ENCODE measurements at places on chromosomes 4 and X.

GRCh38 chr4:113784497-113785250, 23.1 kb upstream of the CAMK2D start:
- DNase-seq = peak; percentile 97

- peak; percentile 15 for DNase-seq
Observed at GRCh38 chr4:155377276-155377675, 511 bp upstream of the MAP9 start.

GRCh38 chr4:86569103-86569870, 24.8 kb upstream of the PTPN13 start:
- no peak for DNase-seq

- DNase-seq = peak; percentile 70
Observed at GRCh38 chr4:111959222-111959621, 186.0 kb upstream of the FAM241A start.

DNA sequence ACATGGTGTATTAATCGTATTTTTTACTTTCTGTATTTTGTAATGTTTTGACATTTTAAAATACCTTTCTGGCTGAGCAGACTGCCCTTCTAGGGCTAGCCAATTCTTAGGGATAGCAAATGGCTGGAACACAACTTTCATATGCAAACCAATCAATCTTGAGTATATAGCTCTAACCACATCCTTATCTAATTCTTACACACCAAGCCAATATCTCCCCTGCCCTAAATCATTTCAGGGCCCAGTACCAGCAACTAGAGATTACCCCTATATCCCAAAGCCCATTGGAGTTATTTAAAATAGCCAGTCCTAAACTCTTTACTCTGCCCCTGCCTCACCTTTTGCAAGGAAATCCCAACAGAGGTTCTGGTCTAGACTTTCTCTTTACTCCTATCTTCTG, 58.3 kb downstream of the INTS12 start:
- no peak for DNase-seq

- peak; percentile 59 for DNase-seq
Observed at GRCh38 chr4:143558823-143559756, 45.6 kb downstream of the SMARCA5 start.

GRCh38 chr4:83083925-83084475, 30.5 kb downstream of the PLAC8 start:
- no peak for DNase-seq

DNA sequence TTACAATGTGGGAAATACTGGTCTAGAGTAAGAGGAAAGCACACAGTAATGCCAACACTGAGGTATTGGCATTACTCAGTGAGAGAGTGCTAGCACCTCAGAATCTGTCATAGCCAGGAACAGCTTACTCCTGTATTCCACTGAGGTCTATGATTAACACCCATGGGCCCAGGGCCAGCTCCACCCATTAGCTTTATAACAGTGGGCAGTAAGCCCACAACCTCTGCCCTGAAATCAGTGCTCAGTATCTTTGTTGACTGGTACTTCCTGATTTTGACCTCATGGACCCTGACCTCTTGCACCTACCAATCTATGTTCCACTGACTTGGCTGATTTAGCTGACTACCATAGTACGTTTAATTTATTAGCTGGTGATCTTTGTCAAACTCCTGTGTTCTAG, 56.1 kb downstream of the LANCL3 start:
- no peak for DNase-seq

DNA sequence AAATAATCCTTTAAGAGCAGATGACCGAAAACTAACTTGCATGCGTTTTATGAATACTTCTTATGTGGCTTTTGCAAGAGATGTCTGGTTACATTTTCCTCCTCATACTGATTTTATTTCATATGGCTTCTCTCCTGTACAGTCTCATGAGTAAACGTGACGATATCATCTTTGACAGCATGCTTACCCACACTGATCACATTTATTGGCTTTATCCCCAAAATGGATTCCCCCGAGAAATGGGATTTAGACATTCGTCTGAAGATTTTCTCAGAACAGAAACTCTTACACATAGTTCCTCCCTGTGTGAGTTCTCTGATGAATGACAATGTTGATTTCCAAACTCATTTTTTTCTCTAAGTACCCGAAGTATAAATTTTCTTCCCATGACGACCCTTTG, 939.7 kb upstream of the LCORL start:
- no peak for DNase-seq

DNA sequence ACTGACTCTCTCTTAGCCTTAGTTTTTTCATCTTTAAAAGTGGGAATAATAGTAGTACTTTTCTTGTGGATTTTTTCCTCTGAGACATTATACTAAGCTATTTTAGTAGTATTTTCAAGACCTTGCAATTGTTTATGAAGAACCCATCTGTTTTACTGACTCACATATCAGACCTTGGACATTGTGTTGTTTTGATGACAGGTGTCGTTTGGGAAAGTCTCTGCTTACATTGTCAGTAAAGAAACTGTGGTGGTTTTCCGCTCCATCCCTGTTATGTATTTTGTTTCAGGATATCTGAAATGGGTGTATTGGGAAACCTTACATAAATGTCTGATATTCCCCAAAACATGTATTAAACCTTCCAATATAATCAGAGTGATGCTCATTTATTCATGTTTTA, 92.2 kb downstream of the STIM2 start:
- no peak for DNase-seq

DNA sequence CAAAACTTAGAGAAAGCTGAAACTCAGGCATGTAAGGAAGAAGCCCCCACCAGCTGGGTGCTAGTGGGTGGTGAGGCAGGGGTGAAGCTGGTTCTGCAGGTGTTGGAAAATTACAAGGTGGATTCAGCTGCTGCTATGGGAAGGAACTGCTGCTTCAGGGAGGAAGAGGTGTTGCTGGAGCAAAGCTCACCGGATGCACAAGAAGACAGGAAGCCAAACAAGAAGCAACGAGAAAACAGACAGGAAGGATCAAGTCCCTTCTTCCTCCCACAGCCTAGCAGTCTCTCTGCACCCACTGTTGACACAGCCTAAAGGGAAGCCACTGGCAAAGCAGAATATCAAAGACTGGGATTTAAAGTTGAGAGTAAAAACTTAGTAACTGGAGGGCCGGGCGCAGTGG, 100.2 kb upstream of the JADE1 start:
- no peak for DNase-seq

DNA sequence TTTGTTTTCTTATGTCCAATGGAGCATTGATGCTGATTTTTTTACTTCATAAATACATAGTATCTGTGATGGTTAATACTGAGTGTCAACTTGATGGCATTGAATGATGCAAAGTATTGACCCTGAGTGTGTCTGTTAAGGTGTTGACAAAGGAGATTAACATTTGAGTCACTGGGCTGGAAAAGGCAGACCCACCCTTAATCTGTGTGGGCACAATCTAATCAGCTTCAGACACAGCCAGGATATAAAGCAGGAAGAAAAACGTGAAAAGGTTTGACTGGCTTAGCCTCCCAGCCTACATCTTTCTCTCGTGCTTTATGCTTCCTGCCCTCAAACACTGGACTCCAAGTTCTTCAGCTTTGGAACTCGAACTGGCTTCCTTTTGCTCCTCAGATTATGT, 230.6 kb upstream of the SPRY1 start:
- DNase-seq = no peak

DNA sequence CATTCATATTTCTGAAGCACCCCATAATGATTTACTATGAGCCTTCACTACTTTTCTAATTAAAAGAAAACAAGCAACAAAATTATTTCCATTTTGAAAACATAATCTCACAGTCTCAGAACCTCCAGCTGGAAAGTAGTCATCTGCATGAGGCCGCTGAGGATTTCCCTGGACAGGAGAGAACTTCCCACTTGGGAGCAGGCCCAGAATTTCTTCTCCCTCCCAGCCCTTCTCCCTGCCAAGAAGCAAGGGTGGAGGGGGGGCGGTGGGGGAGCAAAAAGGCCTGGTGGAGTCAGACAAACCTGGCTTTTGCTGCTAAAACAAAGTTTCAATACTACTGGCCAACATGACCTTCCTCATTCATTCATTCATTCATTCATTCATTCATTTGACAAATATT, 167.3 kb downstream of the PJA1 start:
- peak; percentile 30 for DNase-seq

GRCh38 chr4:147629783-147630730, 12.9 kb downstream of the TMEM184C start:
- no peak for DNase-seq

- DNase-seq = no peak
Observed at GRCh38 chr4:7278981-7279380, 86.6 kb downstream of the SORCS2 start.

DNA sequence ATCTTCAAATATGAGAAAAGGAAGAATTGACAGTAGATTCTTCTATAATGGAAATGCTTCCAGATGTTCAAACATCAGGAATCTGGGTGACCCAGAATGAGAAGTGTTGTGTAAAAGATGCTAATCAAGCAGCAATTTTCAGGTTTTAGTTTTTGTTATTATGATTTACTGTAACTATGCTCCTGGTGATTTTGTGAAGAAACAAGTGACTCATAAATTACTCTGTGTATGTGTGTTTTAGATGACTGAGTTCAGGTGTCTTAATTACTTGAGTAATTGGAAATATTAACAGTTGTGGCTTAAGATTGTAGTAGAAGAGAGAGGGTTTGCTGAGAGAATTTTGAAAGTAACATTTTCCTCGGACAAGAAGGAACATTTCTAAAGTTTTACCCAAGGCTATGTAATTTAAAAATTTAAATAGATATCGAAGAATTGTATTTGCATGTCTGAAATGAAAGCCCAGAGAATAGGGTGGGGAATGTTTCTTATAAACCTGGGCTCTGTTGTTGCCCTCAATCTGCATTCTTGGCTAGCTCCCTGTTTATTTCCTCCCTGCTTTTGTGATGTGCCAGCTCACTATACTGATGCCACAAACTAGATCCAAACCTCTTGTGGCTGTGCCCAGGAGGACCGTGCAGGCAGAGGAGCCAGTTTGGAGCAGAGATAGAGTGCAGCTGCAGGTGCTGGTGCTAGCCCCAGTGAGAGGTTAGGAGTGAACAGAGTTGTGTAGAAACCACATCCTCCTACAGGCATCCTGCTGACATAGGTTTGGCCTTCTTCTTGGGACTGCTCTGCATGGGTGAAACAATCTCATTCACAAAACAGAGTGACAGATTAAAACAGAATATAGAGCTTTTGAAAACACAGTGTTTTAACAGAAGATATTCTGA, 25.4 kb upstream of the TNIP3 start:
- DNase-seq = no peak

DNA sequence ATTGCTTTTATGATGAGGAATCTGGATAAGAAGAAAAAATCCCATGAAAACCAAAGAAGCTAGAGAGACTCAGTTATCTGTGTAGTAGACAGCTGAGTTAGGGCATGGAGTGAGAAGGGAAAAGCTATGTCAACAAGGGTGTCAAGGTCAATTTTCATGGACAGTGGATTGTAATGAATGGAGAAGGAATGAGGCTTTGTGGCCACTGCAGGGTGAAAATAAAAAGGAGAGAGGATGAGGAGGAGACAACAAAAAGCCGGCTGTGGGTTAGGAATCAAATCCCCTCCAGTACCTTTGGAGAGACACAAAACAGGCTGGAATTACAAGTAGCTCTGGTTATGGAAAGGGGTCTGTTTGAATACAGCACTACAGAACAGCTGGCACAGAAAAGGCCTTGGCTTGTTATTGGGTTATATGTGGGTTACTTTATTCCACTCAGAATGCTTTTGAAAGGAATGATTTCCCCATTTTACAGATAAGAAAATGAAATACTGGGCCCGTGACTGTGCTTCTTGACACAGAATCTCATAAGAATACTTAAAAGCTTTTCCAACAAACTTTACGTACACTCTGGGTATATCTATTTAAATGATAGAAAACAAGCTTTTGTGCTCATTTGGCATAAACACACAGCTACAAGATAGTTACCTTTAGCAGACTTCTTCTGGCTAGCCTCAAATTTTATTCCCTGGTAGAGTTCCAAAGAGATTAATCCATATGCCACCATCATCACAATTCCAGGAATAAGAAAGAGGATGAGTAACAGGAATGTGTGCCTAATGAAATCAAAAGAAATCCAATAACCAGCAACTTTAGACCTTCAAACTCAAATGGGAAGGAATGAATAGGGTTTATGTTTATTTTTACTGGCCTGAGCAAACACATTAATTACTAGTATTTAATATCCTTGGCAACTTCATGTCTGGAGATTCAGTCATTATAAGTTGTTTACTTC, 7.5 kb downstream of the CCKAR start:
- no peak for DNase-seq

GRCh38 chr4:165156906-165157305, 44.2 kb upstream of the TMEM192 start:
- DNase-seq = no peak

DNA sequence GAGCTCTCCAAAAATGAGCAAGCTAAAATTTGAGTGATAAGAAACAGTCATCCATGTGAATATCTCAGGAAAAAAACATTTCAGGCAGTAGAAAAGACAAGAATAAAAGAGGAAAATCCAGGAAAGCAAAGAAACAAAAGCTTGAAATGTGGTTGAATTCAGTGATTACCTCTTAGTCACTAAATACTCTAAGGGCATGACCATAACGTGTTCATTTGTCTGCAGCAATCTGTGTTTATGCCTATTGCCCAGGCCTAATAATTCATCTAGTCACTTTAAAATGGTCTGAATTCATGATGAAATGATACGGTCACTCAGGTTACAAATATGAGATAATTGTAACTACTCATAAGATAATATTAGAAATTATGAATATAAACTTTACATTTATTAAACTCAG, 837.9 kb downstream of the STPG2 start:
- no peak for DNase-seq

DNA sequence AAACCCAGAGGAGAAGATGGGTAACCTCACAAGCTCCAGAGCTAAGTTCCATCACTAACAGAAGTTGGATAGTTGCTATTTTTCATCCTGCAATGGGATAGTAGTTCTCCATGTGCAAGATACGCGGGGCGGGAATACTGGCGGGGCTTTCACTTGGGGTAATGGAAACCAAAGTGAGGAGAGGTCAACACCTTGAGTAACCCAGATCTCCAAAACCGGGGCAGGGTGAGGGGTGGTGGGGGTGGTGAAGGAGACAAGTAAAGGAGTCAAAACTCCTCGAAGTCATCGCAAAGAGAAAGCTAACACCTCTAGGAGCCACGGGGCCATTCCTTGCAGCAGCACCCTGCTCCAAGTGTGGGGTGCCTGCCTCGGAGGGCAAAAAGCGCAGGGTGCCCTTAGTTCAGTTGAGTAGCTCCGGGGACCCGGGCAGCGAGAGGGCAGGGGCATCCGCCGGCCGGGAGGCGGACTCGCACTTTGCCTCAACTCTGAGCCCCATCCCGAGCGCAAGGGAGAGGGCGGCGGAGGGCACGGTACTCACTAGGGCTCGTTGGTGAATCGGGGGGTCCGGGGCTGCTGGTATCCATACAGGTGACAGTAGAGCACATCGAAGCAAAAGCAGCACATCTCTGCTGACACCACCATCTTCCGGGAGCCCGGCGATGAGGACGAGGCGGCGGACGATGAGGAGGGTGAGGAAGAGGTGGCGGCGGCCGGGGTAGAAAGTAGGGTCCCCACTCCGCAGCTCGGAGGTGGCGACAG, 645 bp downstream of the AMMECR1 start:
- DNase-seq = peak; percentile 1

DNA sequence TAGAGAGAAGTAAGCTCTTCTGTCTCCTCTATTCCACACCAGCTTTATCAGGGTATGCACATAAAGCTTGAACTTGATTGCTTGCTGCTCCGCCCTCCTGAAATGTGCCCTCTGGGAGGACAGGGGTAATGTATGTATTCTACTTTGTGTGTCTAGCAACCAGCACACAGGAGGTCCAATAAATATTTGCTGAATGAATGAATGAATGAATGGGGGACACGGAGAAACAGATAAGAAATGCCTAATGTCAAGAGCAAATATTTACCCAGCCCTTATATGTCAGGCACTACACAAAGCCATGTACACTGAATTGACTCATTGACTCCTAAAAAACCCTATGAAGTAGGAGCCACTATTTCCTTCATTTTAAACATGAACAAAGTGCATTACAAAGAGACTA, 2.3 kb upstream of the MSL3 start:
- no peak for DNase-seq

- DNase-seq = no peak
Observed at GRCh38 chrX:7542587-7543380, 300.2 kb upstream of the VCX start.
